Esophagus muscularis mucosa (tissue), 4 donors: ENCODE measurements at places on chromosomes 4 and X. TPM values are rescaled to one million over a fixed set of nuclear protein-coding genes. Genes with fewer than 3 reads are reported as not detected.

DNA sequence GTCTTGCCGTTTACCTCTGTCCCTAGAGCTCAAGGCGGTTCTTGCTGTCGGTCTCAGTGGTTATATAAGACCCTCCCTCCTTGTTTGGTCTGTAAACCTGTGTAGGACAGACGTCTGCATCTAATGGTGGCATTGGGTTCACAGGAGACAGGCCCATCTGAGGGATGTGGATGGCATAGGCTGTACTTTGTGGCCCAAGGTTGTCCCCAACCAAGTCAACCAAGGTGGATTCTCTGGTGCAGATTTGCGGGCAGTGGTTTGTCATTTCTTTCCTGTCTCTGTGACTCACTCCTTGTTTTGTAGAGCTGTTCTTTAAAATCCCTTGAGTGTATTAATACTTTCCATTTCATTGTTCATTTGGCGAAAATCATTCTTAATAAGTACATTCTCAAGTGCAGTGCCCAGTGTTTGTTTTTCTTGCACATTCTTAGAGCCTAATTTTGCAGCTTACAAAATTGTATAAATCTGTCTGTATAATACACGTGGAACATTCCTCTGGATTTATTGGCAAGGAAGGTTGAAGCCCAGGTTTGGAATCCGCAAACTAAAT, 68.0 kb upstream of the TLR2 start:
- DNase-seq, result no peak

DNA sequence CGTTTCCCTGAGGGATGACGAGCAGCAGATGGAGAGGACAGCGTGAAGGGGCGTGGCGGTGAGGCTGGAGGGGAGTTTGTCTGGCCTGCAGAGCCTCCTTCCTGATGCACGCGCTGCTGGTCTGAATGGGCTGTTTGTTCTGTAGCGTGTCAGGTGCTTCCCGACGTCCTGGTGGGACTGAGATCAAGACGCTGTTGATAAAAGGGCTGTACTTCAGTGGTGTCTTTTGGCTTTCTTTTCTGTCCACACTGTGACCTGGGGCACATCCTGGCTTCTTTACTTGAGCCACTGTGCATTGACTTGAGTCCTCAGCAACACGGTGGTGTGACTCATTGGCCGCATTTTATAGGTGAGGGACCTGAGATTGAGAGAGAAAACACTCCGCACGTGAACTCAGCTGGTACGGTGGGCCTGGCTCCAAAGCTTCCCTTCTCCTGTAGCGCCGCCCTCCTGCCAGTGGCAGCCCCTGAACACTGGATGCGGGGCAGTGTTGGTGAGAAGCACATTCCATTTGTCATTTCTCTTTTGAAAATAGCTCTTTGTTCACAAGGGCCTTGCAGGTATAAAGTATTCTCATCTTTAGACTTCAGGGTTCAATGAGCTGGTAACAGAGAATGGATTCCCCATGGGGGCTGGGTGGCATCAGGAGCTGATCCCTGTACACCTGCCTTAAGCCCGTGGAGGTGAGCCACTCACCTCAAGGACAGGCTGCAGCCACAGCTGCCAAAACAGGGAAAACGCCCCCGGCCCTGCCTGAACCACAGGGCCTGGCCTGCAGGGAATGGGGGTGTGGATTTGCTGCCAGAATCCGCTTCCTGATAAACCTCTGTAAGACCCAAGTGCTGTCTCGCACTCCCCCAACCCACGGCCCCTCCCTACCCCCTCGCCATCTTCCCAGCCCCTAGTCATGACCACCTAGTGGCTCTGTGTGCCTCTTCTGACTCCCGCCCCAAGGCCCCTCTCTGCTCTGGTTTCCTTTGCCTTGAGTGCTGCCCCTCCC, 29.2 kb downstream of the NSG1 start:
- DNase-seq, result no peak

The FMR1 gene
- total RNA-seq, result 28.2 TPM

- no peak for DNase-seq
Observed at GRCh38 chrX:145532176-145532780, 285.0 kb downstream of the SPANXN1 start.

GRCh38 chr4:88751258-88752075, 53.8 kb upstream of the NAP1L5 start:
- no peak for DNase-seq

- DNase-seq, result no peak
Observed at GRCh38 chr4:102786279-102786678, 25.5 kb upstream of the MANBA start.
